ENCODE measurements at places on chromosomes 1 and 21.
A peak's percentile ranks its signal among the peaks of the same experiment; 100 is the strongest.

DNA sequence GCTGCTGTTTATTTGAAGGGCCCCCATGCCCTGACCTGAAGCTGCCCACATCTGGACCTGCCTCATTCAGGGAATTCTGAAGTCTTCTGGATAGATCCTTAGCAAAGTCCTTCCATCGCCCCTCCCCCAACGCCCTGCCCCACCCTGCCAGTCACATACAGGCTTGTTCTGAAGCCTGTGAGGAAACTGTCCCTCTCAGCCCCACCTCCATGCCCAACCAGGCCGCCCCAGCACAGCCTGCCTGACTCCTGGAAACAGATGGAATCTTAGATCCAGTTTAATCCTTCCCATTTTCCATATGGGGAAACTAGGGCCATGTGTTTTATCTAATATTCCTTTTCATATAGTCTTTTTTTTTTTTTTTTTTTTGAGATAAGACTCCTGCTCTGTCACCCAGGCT, 44.5 kb upstream of the GPR37L1 start:
- no peak for DNase-seq

DNA sequence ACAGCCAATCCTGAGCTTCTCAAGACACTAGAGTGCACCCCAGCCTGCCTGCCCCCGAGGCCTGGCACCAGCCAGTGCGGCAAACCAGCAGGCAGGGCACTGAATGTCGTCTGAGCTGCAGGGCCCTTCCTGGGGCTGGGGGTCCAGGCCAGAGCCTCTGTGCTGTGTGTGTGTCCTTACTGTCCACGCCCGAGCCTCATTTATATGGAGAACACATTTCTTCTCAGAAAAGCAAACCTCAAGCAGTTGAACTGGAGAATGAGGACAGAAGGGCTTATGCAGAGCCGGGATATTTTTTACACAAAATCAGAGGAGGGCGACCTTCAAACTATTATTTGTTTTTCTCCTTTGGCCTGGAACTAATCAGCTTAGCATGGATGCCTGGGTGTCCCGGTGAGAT, 52.7 kb downstream of the POFUT2 start:
- DNase-seq, result no peak

DNA sequence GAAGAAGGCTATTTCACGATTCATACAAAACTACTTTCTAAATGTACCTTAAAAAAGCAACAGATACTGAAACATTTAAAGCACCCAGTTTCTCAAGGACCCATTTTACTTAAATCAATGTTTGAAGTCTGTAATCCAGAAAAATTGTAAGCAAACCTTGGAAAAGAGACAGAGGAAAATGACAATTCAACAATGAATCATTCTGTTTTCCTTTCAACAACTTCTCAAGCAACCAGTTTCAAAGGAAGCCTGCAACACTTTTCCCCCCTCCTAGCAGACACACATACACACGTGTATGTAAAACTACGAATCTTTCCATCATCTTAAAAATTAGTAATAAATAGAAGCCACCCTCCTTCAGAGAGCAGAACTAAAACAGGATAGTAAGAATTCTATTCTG, 1.2 kb downstream of the RERE start:
- DNase-seq, result no peak

DNA sequence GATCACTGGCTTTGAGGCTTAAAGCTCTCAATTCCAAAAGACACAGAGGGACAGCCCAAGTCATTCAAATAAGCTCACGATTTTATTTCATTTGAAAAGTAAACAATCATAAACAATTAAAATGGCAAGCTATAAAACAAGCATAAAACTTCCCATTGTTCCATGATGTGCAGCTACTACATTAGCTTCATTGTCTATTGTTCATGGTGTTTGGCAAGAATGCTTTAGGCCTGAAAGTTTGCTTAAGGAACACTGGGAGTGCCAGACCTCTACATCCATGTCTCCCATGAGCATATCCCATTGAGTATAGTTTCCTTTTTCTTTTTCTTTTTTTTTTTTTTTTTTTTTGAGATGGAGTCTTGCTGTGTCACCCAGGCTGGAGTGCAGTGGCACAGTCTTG, 286.1 kb upstream of the ESRRG start:
- no peak for DNase-seq

GRCh38 chr1:57377339-57378139, 46.3 kb downstream of the DAB1 start:
- DNase-seq, result no peak

DNA sequence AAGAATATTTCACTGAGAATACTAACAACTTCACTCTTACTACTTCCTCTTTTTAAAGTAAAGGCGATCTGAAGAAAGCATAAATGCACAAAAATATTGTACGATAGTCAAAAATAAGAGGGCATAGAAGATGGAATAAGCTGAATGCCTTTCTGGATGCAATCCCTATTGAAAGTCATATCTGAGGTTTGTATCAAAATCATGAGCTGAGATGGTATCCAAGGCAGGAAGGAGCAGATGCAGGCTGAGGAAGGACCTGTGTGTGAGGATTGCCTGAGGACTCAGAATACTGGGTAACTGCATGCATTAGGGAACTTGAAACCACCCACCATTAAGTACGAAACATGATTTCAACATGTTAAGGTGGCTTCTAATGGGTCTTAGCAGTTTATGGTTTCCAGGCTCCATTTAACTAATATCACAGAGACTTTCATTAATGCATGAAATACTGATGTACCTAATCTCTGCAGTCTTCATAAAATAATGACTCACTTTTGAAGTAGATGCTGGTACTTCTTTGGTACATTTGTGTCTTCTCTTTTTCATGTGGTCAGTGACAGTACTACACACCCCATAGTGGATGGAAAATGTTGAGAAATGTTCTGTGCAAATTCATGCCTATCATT, 29.6 kb upstream of the RGS1 start:
- DNase-seq, result no peak

GRCh38 chr1:224605482-224606181, 10.5 kb upstream of the CNIH3 start:
- DNase-seq, result no peak

DNA sequence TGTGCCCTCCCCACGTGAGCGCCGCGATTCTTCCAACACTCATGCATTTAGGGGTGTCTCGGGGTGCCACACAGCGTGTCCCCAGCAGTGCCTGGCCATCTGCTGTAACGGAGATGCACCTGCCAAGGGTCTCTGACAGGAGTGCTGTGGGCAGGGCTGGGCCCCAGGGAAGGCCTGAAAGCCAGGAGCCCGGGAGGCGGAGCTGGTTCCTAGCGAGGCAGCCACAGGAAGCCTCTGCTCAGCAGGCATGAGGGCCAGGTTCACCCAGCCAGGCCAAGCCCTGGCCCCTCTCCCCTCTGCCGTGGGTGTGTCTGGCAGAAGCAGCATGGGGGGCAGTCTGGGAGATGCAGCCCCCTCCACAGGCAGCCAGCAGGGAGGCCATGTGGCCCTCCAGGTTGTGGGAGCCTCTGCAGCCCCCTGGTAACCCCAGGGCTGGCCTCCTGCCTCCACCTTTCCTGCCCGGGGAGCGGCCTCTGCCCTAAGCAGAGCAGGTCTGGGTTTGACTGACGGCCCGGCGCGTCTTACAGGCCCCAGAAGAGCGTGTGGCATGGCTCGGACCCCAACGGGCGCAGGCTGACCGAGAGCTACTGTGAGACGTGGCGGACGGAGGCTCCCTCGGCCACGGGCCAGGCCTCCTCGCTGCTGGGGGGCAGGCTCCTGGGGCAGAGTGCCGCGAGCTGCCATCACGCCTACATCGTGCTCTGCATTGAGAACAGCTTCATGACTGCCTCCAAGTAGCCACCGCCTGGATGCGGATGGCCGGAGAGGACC, 30.4 kb downstream of the SLC19A1 start:
- no peak for DNase-seq

DNA sequence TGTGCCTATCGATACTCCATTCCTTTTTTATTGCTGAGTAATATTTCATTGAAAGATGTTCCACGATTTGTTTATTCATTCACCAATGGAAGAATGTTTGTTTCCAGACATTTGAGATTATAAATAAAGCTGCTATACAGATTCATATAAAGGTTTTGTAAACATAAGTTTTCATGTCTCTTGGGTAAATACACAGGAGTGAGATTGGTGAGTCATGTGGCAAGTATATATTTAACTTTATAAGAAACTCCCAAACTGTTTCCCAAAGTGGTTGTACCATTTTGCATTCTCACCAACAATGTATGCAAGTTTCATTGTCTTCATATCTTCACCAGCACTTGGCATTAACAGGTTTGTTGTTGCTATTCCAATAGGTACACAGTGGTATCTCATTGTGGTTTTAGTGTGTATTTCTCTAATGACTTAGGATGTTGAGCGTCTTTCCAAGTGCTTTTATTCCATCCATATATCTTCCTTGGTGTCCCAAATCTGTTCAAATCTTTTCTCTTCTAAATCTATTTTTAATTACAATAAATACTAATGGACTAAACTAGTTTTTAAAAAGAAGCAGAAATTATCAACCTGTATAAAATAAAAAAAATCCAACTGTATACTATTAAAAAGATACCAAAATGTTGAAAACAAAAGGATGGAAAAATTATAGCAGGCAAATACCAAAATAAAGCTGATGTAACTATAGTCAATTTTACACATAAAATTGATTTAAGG, 6.6 kb downstream of the SLC9C2 start:
- DNase-seq, result no peak

DNA sequence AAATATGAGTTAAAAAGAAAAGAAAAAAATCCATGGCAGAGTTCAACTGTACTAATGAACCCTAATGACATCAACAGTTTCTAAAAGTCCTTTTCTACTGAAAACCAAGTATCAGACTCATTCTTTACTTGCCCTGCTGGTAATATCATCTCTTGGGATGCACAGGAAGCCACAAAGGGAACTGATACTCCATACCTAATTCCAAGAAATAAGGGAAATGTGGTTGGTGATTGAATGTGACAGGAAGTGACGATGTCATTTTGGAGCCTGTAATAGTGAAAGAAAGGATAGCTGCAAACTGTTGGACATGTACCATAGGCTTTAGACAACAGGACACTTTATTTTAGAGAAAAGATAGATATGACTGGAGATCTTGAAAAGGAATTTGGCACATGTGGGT, 98.7 kb upstream of the VAV3 start:
- no peak for DNase-seq

- peak; percentile 29 for DNase-seq
Measured at GRCh38 chr1:172818841-172819527, 160.1 kb downstream of the FASLG start.

DNA sequence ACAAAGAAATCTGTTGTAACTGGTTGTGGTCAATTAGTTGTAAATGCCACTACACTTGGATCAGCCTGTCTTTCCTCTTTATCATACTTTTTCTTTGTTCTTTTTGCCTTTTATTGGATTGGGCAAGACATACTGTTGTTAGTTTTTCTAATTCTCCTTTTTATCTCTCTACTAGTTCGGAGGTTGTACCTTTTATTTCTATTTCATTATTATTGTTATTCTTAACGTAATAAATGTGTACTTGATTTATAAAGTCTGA, 59.2 kb downstream of the IVNS1ABP start:
- no peak for DNase-seq

GRCh38 chr1:21764615-21765423, 18.1 kb downstream of the USP48 start:
- no peak for DNase-seq

- no peak for DNase-seq
Measured at GRCh38 chr1:70714149-70714548, 303.1 kb downstream of the CTH start.

DNA sequence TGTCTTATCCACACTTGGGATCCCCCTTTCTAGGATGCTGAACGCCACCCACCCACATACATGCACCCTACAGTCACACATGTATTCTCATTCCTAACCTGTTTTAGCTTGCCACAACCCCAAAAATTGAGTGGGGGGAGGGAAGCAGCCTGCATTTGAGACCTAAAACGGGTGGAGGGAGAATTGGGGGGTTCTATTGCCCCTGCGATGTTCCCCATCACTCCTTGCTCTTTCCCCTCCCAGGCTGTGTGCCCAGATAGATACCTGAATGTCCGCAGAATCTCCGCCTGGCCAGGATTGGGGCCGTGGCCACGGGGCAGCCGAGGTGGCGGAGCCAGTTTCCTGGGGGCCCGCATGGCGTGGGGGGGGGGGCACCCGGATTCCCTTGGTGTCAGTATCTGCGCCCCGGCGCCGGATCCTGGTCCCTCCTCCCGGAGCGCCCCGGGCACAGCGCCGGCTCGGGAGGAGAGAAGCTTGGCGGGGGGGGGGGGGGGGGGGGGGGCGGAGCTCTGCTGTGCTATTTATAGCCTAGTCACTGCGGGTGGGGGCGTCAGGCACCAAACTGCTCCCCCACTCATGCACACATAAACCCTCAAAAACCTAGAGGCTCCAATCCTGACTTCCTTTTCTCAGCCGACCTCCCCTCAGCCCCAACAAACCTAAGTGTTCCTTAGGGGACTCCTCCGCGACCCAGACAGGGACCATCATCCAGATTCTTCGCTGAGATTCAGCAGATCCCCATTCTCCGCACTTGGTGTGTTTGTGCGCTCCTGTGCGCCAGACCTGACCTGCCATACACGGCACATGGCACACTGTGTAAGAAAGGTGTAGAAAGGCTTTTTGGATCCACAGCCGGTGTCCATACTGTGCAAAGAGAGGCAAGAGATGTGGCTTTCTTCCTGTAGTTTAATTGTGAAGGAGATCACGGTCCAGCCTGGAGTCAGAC, 1.9 kb downstream of the ANKRD34A start:
- no peak for DNase-seq

- DNase-seq, result no peak
Measured at GRCh38 chr1:173383351-173383750, 93.8 kb upstream of the PRDX6 start.

GRCh38 chr1:206588492-206588891, 23.8 kb downstream of the EIF2D start:
- DNase-seq, result no peak

DNA sequence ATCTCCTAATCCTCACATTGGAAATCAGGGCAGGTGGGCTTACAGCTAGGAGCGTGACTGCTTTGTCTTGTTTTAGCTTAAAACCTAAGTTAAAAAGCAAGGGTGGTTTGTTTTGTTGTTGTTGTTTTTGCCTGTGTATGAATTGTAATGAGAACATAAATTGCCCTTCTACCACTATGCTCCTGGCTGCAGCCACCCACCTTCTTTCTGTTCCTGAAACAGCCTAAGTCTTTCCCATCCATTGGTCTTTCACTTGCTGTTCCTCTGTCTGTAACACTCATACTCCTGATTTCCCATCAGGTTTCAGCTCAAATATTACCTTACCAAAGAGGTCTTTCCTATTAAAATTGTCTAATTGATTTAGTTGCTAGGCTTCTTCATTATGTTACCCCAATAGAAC, 604 bp upstream of the TMEM79 start:
- DNase-seq, result no peak

DNA sequence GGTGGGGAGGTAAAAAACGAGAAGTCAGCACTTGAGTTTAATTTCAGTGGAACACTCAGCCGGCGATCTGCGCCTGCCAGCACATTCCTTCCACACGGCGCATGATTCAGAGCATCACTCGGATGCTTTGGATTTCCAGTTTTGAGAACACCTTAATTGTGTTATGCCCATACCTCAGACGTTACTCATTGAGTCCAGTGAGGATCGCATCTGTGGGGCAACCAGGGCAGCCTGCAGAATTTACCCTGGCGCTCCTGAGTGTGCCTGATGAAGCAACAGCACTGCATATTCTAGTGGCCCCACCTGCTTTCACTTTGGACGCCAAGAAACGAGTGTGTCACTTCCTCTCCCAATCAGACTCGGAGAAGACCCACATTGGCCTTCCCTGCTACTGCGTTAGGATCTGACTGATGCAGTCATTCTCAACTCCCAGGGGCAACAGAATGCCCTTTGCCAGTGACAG, 19.9 kb downstream of the FAM89A start:
- no peak for DNase-seq
